ENCODE measurements at places on chromosomes 7 and 10.

DNA sequence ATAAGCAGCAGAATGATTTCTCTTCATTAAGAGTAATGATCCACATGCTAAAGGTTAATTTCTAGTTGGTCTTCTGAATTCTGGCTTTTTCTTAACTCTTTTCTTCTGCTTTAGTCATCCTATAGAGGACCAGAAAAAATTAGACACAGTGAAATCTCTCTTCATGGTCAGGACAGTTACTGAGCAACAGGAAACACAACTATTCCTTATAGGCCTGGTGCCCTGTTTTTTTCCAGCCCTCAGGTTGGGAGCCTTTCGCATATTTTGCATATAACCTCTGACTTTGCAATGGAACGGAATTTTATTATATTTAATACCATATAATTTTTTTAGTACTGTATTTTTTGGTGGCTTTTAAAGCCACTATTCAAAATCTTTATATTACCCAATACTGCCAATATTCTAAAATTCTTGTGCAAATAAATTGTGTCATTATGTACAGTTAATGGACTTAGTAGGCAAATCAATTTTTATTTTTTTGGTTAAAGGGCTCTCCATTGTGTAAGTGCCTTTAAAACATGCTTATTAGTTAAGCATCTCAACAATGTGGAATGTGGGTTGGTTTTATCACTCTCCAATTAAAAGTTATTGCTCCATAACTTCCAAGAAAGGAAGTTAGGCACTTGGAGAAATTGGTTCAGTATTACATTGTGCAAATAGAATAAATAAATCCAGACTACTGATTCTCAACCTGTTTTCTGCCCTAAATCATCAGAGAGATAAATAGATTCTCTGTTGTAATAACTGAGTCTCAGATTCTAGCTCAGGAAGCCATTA is 22.5 kb downstream of the ARL4A start:
- DNase-seq = no peak

DNA sequence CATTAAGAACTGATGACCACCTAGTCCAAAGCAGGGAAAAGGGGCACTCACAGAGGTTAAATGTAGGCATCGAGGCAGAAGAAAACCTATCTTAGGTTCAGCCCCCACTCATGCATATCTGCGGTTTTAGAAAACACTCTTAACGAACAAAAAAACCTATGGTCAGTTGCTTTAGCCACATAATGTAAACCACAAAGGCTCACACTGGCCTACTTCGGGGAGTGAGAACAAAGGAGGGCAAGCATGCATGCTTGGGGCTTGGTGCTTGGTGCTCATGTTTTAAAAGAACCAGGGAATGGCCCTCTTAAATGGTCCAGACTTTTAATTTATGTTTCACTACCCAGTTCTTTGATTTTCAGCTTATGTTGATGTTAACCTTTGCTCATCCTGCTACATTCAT is 14.2 kb downstream of the INSYN2A start:
- DNase-seq = no peak

DNA sequence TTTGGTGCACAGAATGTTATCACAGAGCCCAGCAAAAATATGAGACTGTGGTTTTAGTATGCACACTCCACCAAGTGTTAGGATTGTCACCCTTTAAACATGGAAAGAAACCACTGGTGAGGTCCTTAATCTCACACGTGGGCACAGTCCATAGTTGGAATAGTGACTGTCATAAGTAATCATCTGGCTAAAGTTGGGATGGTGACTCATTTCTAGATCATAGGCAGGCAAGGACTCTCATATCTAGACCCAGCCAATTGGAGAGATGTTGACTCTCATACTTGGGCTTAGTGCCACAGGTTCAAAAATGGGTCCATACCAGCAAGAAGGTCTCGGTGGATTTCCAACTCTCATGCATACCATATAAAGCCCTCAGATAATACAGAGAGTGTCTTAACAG is 39.6 kb upstream of the ZNF680 start:
- no peak for DNase-seq

- no peak for DNase-seq
Measured at GRCh38 chr7:138834583-138834982, 36.6 kb upstream of the ATP6V0A4 start.

DNA sequence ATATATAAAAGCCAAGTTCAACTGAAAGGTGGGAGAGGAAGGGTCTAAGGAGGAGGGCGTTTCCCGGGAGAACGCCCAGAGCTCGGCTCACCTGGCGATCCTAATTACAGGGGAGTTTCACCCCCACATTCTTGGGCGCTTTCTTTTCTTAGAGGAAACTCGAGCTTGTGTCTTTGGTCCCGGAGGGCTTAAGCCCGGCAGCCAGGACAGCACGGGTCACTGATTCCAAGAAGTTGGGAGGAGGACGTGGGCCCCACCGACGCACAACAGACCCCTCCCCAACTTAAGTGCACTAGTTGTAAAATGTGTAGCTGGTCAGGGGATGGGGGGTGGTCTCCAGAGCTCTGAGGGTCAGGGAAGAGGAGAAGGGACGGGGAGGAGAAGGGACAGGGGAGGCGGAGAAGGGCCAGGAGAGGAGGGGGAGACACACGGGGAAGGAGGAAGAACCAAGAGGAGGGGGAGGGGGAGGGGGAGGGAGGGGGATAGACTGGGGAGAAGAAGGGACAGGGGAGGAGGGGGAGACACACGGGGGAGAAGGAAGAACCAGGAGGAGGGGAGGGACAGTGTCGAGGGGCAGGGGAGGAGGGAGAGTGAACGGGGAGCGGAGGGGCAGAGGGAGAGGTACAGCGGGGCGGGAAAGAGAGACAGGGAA is 874 bp downstream of the BAIAP2L1 start:
- DNase-seq = no peak

GRCh38 chr7:155725006-155725355 is 80.5 kb downstream of the RBM33 start:
- no peak for DNase-seq

- DNase-seq = no peak
Measured at GRCh38 chr10:71726580-71727104, 7.1 kb upstream of the C10orf105 start.

- no peak for DNase-seq
Measured at GRCh38 chr7:140656548-140657515, 15.9 kb upstream of the ADCK2 start.

- no peak for DNase-seq
Measured at GRCh38 chr7:127809261-127809702, 157.3 kb downstream of the SND1 start.

DNA sequence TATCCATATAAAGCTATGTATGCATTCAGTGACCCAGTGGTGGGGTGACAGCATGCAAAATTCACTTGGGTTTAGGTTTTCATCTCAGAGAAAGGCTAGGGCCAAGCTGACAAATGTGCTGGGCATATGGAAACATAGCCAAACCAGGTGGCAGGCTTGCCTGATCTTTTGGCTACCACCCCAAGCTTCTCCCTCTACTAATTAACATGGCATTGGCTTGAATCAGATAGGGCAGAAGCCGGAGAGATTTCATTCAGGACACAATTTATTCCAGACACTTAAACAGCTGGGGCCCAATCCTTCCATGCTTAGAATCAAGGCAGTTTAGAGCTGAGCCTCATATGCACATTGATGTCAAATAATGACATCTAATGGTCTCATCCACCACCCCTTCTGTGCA is 95.5 kb upstream of the AGK start:
- no peak for DNase-seq

DNA sequence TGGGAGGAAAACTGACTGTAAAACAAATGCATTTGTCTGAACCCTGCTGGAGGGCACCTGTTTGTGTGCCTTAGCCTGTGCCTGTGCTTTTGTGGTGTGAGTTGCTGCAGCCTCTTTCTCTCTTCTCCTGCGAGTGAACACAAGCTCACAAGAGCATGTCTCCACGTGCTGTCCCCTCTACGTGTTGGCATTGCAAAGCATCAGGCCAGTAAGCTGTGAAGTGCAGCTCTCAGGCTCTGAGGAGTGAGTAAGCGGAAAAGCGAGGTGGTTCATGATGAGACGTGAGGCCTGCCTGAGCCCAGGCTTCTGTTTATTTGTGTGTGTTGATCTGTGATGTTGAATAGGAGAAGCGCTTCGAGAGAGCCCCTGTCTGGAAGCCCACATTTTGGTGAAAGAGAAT is 85.6 kb upstream of the PDCD4 start:
- DNase-seq = no peak

DNA sequence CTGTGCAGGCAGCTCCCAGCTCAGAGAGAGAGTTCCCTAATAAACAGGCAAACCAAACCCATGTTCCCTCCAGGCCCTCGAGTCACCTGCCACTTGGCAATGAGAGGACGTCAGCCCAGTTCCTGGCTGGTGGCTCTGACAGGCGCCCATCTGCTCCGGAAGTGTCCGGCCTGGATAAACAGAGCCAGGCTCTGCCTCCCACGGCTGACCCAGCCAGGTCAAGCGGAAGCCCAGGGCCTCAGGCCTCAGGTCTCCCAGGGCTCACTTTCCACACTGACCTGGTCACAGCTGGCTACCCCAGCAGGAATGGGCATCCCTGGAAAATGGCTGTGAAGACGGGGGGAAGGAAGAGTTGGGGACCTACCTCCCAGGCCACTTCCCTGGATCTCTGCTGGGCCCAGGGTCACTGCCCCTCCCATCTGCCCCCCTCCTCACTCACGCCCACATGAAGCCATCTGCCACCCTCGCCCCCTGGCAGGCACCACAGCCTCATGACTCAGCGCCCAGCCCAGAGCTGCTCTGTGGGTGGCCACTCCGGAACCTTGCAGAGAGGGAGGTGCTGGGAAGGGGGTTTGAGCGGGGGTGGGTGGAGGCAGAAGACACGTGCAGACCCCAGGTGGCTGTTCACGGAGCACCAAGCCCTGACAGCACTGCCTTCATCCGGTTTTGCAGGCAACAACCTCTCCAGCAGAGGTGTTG is 37.4 kb upstream of the DUSP5 start:
- no peak for DNase-seq

- no peak for DNase-seq
Measured at GRCh38 chr10:813286-813685, 118.2 kb downstream of the LARP4B start.

GRCh38 chr10:132711613-132712121 is 74.3 kb downstream of the NKX6-2 start:
- DNase-seq = no peak

GRCh38 chr7:91847231-91847630 is 33.3 kb downstream of the MTERF1 start:
- DNase-seq = no peak

GRCh38 chr7:96344236-96344635 is 22.3 kb upstream of the SLC25A13 start:
- no peak for DNase-seq

GRCh38 chr10:110802551-110803238 is 69.0 kb upstream of the PDCD4 start:
- DNase-seq = peak; percentile 39

- DNase-seq = no peak
Measured at GRCh38 chr10:129761197-129761972, 202.7 kb downstream of the EBF3 start.

DNA sequence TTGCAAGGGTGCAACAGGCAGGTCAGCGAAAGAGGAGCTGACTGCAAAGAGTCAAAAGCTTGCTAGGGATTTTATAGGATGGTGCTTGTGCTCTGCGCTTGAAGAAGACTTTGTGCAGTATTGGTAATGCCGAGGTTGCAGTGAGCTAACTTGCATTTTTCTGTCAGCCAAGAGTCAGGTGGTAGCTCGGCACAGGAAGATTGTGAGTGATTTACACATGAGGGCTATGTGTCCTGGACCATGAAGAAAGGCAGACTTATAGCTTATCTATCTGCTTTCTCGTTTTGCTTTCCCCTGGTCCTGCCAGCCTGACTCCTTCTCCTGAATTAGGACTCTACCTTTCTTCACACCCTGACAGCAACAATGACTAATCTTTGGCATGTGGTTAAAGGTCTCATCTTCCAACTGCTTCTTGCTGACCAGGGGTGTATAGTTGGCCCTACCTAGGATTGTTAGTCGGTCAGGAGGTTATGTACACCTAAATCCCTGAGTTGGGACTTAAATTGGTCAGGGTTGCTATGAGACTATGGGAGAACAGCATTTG is 4.1 kb upstream of the SYPL1 start:
- DNase-seq = no peak

- DNase-seq = no peak
Measured at GRCh38 chr7:135247746-135248471, 14.3 kb downstream of the STRA8 start.

DNA sequence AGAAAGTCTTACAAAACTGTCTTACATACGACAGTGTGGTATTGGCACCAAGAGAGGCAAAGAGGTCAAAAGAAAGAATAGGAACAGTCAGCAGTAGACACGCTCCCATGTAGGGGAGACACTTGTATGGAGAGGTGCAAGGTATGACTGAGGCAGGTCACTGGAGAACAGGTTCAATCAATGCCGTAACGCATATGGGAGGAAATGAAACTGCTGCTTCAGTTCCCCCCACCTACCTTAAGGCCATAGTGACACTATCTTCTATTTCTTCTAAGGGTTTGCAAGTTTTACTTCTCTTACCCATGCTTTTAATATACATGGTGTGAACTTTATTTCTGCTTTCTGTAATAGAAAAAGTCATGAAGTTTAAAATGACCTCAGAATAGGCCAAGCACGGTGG is 5.5 kb upstream of the PITRM1 start:
- DNase-seq = no peak

- DNase-seq = no peak
Measured at GRCh38 chr10:63591600-63592379, 70.6 kb downstream of the REEP3 start.

DNA sequence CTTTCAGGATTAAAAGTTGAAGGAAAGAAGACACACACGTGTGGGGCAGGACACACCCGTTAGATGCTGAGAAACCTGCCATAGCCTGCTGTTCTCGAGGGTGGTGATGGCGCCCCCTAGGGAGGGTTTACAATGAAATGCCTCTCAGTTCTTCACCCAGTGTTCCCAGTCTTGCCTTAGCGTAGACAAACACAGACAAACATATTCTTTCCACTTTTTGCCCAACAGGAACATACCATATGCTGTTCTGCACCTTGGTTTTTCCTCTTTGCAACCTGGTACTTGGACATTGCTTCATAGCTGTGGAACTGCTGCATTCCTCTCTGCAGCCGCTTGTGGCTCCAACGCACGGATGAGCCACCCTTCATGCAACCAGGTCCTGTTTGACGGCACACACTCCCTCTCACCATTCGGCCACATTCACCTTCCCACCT is 23.3 kb upstream of the HSPA12A start:
- DNase-seq = no peak
